Activated naive CD8-positive, alpha-beta T cell treated with anti-CD3 and anti-CD28 coated beads for 36 hours (primary cell): ENCODE measurements at places on chromosomes 7 and 10. TPM values are rescaled to one million over a fixed set of nuclear protein-coding genes. Genes with fewer than 3 reads are reported as not detected.

Gene MNX1
- total RNA-seq = not detected

GRCh38 chr10:56142092-56142728 lies 218.8 kb downstream of the ZWINT start:
- no peaks in the 10 kb centered on the region for H3K27me3 ChIP-seq
- no peak overlapping the region for H3K4me3 ChIP-seq
- H3K27ac ChIP-seq = no peak overlapping the region
- H3K36me3 ChIP-seq = no peaks in the 10 kb centered on the region
- H3K4me1 ChIP-seq = no peaks in the 10 kb centered on the region
- DNase-seq = no peak

DNA sequence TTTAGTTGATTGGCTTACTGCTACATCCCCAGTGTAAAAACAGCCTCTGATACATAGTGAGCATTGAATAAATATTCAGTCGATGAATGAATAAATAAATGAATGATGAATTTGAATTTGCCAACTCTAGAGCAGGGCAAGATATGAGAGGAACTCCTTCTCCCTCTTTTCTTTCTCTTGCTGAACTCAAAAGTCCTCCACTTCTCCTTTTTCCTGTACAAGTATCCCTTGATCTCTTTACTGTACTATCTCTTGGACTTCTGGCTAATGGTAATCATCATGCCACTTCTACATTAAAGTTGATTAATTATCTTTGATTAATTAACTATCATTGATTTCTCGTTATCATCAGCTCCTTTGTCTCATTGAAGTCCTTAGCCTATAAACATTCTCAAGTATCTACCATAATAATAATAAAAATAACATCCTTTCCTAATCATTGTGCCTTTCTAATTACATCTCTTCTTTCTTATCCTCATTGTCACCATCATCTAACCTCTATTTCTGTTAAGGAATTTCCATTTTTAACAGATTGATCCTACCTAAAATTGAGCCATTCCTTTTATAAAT lies 10.6 kb downstream of the CPED1 start:
- H3K4me3 ChIP-seq = no peak overlapping the region
- H3K27me3 ChIP-seq = peaks cover 4% of the 10 kb centered on the region
- no peak overlapping the region for H3K27ac ChIP-seq
- DNase-seq = no peak
- no peaks in the 10 kb centered on the region for H3K36me3 ChIP-seq

DNA sequence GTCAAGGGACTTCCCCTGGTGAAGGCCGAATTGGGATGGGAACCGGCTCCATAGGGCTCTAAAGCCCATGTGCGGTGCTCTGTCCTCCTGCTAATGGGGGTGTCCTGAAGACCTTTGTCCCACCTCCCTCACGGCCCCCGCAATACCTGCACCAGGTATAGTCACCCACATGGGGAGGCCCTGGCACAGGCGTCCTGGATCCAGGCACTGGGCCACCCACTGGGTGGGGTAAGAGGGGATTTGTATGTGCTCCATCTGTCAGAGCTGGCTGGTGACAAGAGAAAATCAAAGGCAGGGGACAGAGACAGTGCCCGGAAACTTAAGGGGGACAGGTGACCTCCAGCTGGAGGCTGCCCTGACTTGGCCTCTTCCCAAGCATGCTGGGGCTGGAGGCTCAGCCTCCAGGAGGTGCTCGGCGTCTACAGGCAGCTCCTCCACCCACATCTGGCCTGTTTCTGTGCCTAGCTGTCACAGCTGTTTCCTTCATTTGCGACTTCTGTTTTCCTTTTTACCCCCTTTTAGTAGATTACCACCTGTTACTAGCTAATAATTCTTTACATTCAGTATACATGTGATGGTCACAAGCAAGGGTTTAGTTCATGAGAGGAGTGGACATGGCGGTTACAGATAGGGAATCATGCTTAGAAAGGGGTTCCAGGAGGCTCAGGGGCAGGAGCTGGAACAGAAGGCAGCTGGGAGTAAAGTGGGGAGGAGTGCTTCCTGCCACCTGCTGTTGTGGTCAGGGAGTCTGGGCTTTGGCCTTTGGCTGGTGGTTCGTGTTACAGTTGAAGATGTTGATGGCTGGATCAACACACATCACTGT lies 2.3 kb upstream of the CUZD1 start:
- no peak for DNase-seq
- H3K36me3 ChIP-seq = peaks cover 51% of the 10 kb centered on the region
- no peaks in the 10 kb centered on the region for H3K27me3 ChIP-seq
- H3K27ac ChIP-seq = no peak overlapping the region
- peaks cover 2% of the 10 kb centered on the region for H3K4me1 ChIP-seq

DNA sequence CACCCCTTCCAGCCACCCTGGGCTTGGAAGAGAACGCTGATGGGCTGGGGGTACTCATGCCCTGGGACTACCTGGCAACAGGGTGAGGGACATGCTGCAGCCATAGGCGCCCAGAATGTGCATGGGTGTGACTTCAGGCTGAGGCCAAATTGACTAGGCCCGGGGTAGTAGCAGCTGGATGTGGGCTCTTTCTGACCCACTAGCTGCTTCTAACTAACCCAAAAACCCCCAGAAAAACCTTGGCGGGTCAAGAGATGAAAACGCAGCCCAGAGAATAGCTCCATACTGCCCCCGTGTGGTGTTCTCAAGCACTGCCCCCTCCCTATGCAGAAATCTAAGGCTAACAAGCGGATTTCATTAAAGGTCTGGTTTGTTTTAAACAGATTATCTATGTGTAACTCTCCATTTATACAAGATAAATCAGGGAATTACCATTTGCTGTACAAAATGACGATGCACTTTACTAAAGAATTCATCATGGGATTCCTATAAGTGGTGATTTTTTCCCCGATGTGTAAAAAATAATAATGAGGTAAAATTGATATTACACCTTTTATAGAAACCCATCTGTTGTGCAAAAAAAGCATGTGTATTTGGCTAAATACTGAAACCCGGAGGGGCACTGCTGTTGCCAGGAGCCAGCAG lies 4.2 kb downstream of the SMARCD3 start:
- H3K36me3 ChIP-seq = peaks cover 3% of the 10 kb centered on the region
- DNase-seq = peak; percentile 53
- peak overlapping the region; percentile 47 for H3K4me3 ChIP-seq
- peaks cover 35% of the 10 kb centered on the region for H3K27me3 ChIP-seq
- no peak overlapping the region for H3K27ac ChIP-seq

DNA sequence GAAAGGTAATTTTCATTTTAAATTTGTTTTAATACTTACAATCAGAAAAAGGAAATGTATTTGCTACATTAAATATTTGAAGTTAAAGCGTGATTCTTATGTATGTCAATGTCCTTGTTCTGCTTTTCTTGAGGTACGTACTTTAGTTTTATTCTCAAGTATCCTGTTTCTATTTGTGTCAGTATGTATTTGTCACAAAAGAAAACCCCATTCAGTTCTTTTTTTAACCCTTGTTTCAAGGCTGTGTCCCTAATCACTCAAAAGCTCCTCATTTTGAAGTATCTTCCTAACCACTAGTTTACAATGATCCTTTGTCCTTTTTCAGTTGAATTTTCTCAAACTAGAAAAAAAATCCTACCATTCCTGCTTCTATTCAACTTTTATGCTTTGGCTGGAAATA lies 25.2 kb downstream of the NHLRC2 start:
- H3K27me3 ChIP-seq = no peaks in the 10 kb centered on the region
- no peak for DNase-seq
- H3K36me3 ChIP-seq = peaks cover 31% of the 10 kb centered on the region
- peaks cover 18% of the 10 kb centered on the region for H3K4me1 ChIP-seq
- no peak overlapping the region for H3K4me3 ChIP-seq

- no peak for DNase-seq
- H3K27me3 ChIP-seq = peaks cover 25% of the 10 kb centered on the region
- no peaks in the 10 kb centered on the region for H3K36me3 ChIP-seq
- H3K4me3 ChIP-seq = no peak overlapping the region
- H3K27ac ChIP-seq = no peak overlapping the region
These were observed 65.2 kb downstream of the TCF7L2 start for GRCh38 chr10:113015201-113015600.
